Spinal cord (tissue), 10 donors: ENCODE measurements at places on chromosomes 11 and 22. TPM values are rescaled to one million over a fixed set of nuclear protein-coding genes. Genes with fewer than 3 reads are reported as not detected.

Gene SCGB2A2
- not detected for total RNA-seq

Gene GDPD5
- 13.7 TPM for total RNA-seq

Gene RAG1
- 0.72 TPM for total RNA-seq

Gene P2RY6
- 0.50 TPM for total RNA-seq

Gene TSGA10IP
- not detected for total RNA-seq

Gene NLRP10
- not detected for total RNA-seq

Gene AMOTL1
- total RNA-seq = 60.6 TPM

Gene MIOX
- total RNA-seq = not detected

Gene C11orf65
- total RNA-seq = 1.5 TPM

Gene INSC
- 13.9 TPM for total RNA-seq

Gene CENPM
- 9.0 TPM for total RNA-seq

Gene TRMT112
- total RNA-seq = 84.2 TPM

Gene BTG4
- 0.39 TPM for total RNA-seq

Gene OSBP
- total RNA-seq = 42.6 TPM

Gene OR8J1
- total RNA-seq = not detected

Gene KCNQ1
- 1.3 TPM for total RNA-seq

Gene CCDC188
- 2.1 TPM for total RNA-seq

Gene MLC1
- total RNA-seq = 77.8 TPM

Gene OLFML1
- total RNA-seq = 34.9 TPM

Gene PTGDR2
- 1.2 TPM for total RNA-seq

Gene RAB6A
- total RNA-seq = 129 TPM

Gene BIK
- total RNA-seq = 0.50 TPM

Gene TRIM22
- total RNA-seq = 26.0 TPM

Gene NOX4
- 3.6 TPM for total RNA-seq

Gene RNF215
- 23.6 TPM for total RNA-seq

Gene SYTL2
- total RNA-seq = 34.7 TPM

Gene DBX1
- not detected for total RNA-seq

Gene FXYD6
- total RNA-seq = 253 TPM

Gene FDXACB1
- total RNA-seq = 4.6 TPM

Gene SLC25A45
- total RNA-seq = 3.1 TPM

Gene RAB39A
- total RNA-seq = 27.2 TPM

Gene TRIM44
- 57.2 TPM for total RNA-seq

Gene FZD4
- 17.4 TPM for total RNA-seq

Gene BDNF
- total RNA-seq = 3.5 TPM

Gene DLG2
- total RNA-seq = 37.7 TPM

Gene CST6
- not detected for total RNA-seq

Gene PICALM
- 512 TPM for total RNA-seq

Gene APOC3
- not detected for total RNA-seq

Gene AP5B1
- total RNA-seq = 6.4 TPM

Gene MS4A4E
- 1.5 TPM for total RNA-seq

Gene F2
- not detected for total RNA-seq

Gene IL18BP
- 4.4 TPM for total RNA-seq

Gene MPZL2
- total RNA-seq = 19.5 TPM

Gene SNX32
- 4.0 TPM for total RNA-seq

Gene KCNK4
- total RNA-seq = 3.2 TPM

Gene BARX2
- 0.10 TPM for total RNA-seq

Gene MMP12
- total RNA-seq = not detected

Gene MMP27
- total RNA-seq = not detected

Gene CAPN5
- 10.7 TPM for total RNA-seq

Gene GRAMD1B
- total RNA-seq = 28.7 TPM

Gene ARHGEF17
- total RNA-seq = 51.4 TPM

Gene MRGPRX4
- 0.20 TPM for total RNA-seq
